ENCODE measurements at places on chromosomes 1 and 21.

- no peak for DNase-seq
These were observed 837.6 kb upstream of the ADAMTS5 start for GRCh38 chr21:27804515-27804914.

GRCh38 chr1:168585191-168585590 is 8.8 kb downstream of the XCL1 start:
- no peak for DNase-seq

- no peak for DNase-seq
These were observed 10.9 kb upstream of the SAMD11 start for GRCh38 chr1:912740-913301.

- DNase-seq: no peak
These were observed 1.7 kb downstream of the GABPB2 start for GRCh38 chr1:151072224-151072623.

DNA sequence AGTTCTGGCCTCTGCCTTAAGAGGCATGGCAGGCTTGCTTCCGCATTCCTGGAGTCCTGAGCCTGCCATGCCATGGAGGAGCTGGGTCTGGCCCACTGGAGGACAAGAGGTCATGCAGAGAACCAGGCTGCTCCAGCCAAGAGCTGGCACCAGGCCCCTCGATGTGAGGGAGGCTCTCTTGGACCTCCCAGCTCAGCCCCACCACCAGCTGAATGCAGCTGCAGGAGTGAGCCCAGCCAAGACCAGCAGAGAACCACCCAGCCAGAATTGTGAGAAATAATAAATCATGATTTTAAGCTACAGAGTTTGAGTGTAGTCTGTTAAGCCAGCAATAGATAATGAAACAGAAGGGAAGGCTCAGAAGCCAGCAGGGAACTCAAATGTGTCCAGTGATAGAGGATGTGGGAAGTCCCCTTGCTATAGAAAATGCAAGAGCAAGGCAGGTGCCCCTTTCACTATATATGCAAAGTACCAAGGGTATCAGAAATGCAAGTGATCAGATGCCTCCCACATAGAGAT is 118.4 kb downstream of the HIVEP3 start:
- DNase-seq: peak; percentile 32

DNA sequence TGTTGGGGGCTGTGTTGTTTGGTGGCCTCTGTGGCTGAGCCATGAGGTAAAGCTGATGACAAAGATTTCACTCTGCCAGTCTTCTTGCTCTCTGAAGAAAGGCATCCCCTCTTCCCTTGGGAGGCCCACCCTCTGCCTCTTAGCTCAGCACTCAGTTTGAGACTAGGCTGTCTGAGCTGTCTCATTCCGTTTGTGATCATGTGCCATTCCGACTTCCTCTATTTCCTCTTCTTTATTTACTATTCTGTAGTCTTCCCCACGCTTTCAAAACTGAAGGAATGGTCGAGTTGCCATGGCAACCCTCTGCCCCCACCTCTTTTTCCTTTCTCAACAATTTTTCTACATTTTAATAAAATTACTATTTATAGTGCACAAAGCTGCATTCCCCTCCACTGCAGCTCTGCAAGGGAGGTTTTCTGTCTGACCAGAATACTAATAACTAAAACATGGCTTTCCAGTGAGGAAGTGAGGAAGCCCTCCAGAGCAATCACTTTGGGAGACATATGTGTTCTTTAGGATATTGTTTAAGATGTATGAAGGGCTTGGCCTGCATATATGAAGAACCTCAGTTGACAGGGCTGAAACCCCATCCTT is 30.8 kb downstream of the KCNA3 start:
- peak; percentile 36 for DNase-seq

DNA sequence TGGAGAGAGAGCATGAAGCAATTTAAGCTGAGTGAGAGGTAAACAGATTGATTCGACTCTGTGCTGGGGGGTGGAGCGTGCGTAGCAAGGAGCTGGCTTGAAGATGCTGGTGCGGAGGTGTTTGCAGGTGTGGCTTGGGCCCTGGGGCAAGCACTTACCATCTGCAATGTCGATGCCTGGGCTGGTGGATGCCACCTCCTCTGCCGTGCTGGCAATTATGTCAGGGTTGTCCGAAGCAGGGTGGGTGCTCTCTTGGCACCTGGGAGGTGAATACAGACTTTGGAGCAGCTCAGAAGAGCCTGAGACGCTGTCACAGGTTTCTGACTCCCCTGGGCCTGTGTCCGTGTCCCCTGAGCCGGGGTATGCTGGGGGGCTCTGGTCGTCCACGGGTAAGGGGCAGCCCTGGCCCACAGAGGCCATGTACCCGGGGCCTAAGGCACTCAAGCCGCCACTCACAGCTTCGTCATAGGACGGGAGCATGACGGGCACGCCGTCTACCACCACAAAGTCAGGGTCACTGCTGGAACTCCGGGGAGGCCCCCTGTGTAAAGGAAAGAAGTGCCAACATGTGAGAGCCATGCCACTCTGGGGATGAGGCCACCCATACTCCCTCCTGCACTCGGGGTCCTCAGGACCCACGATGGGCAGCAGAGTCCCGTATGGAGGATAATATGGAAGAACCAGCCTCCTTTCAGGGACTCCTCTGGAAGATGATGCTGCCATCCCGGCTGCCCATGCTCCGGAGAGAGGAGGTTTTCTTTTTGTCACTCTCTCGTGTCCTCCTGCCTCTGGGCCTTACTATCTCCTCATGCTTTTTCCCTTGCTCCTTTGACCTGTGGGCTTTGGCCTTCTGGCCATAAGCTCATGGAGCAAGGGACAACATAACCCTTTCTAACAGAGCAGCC is 80.3 kb upstream of the TLR5 start:
- DNase-seq: no peak

GRCh38 chr21:30962013-30962412 is 76.3 kb downstream of the KRTAP19-8 start:
- no peak for DNase-seq

DNA sequence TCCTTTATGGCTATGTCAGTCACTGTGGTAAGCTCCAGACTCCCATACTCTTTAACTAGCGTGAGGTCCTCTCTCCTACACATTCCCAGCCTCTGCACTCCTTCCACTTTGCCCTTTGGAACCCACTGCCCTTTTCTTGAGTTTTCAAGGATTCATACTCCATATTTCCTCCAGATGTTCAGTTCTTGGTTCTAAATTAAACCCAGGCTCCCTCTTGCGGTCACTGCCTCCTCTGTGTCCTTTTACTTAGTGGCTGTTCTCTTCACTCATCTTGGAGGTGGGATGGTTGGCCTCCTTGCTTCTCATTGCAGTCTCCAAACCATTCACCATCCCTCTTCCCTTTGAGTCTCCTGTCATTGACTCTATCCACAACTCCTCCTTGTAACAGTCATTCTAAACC is 208.1 kb downstream of the TGFB2 start:
- DNase-seq: no peak

DNA sequence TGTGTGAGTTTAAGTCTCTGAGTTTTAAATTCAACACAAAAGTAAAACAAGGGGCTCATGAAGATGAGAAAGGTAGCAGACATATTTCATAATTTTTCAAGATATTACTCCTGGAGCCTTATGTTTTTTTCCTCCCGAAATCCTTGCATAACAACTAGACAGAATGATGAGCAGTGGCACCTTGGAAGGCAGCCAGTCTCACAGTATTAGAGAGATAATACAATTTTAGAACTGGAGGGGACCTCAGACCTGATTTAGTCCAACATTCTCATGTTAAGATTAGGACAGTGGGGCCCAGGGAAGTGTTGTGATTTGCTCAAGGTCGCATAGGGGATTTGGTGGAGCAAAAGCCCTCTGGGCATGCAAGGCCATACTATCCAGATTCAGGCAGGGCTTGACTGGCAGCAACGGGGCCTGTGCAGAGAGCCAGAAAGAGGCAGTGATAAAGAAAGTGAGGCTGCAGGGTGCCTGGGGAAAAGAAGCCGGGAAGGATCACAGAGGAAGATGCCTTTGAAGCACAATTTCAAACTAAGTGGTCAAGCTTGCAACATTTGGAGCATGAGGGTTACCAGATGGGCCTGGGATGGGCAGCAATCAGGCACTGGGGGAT is 31.4 kb upstream of the BCL9 start:
- DNase-seq: no peak

DNA sequence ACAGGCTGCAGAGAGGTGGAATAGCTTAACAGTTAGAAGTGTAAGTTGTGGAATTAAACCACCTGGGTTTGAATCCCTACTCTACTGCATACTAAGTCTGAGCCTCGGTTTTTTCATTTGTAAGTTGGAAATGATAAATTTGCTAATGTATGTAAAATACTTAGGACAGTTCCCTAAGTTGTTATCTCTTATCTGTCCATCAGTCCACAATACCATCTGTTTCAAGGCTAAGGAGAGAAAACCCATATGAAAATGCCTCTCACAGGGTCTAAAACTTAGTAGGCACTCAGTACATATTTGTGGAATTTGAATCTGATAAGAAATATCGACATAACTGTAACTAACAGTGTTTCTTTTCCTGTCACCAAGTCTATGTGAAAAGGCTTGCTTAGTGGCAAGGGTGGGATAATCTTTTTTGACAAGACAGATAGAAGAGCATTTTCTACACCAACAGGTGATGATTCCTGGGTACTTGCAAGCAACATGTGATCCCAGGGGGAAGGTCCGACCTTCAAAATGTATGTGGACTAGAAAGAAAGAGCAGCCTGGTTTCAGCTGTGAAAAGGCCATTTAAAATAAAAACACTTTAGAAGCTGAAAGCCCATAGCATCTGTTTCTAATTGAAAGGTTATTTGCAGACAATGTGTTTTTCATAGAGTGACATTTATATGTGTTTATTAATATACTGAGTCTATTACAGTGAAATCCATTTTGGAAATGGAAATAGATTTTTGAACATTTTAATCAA is 202.9 kb downstream of the HHAT start:
- DNase-seq: no peak

GRCh38 chr1:223006917-223007648 is 136.0 kb downstream of the TLR5 start:
- DNase-seq: no peak

DNA sequence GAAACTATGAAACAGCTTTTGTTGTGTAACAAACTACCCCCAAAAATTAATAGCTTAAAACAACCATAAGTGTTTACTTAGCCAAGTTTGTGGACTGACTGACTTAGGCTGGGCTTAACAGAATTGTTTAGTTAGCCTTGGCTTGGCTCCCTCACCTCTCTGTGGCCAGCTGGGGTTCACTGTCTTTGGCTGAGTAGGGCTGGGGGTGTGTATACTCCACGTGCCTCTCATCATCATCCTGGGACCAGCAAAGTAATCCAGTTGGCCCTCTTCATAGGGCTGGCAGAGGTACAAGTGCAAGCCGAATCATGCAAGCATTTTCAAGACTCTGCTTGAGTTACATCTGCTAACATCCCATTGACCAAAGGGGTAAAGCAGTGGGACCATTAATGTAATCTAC is 252.3 kb downstream of the BRINP2 start:
- DNase-seq: no peak

DNA sequence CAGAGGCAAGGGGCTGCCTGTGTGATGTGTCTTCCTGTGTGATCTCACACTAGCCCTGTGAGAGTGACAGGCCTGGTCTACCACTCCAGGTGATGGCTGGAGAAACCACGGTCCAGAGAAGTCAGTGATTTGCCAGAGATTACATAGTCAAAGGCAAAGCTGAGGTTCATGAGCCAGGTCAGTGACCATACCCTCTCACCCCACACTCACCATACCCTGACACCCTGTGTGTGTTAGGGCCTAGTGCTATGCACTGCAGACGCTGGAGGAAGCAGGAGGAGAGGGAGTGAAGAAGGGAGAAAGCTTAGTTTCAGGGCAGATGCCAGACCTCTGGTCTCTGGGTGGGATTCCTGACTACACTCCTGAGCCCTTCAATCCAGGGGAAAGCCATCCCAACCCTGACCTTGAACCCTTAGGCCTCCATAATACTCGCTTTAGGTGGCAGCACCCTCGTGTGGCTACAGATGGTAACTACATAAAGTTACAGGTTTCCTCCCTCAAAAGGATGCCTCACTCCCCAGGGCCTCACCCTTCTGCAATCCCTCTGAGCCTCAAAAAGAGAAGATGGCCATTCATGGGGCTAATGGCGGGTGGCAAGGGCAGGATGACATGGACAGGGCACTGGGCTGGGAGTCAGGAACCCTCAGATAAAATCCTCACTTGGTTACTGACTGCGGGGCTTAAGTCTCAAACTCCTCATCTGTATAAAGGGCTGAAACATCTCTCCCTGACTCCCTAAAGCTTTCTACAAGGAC is 20.8 kb upstream of the SDC3 start:
- DNase-seq: peak; percentile 54

DNA sequence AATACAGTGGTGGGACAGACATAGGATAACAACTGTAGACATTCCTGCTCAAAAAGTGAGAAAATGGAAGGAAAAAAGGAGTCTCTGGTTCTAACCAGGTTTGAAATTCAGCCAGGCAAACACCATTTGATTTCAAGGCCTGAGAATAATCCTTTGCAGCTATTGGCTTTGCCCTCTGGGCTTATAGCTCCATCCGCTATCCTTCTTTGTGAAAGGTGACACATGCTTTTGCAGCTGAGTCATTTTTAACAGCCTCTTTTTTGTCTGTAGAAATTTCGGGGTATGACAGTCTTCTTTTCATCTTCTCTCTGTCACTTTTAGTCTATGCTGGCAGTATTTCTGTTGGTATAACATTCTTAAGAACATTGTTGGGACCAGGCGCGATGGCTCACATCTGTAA is 16.2 kb downstream of the SDHC start:
- DNase-seq: no peak

DNA sequence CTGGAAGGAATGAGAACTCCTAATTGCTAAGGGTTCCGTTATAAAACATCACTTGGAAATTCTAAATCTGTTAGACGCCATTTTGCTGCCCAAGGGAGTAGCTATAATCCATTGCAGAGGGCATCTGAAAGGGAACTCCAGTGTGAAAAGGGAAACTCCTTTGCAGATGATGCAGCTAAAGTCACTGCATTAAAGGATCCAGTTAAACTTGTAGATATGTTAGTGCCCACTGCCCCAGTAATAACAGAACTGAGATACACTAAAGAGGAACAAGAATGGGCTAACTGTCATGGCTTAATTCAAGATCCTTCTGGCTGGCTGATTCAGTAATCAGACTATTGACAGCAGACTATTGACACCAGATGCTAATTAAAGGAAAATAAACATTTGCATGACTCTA is 81.8 kb upstream of the KIAA0040 start:
- no peak for DNase-seq

DNA sequence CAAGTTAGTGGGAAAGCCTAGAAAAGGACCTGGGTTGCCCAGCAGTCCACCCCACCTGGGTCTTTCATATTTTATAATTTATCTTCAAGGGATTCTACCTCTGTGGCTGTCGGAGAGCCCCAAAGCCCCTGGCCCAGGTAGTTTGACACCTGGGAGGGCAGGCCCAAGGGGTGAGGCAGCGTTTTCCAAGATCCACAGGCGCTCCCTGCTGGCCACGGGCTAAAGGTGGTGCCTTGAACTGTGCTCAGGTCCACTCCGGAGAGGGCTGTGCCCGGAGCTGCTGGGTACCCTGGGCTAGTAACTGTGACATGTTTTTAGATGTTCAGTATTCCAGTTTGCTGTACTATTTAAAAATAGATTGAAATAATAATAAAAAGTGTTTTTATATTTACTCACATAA is 37.2 kb upstream of the CRNN start:
- no peak for DNase-seq

Measured in natural killer cell (primary cell).